ENCODE measurements at places on chromosomes 2 and 18. TPM values are rescaled to one million over a fixed set of nuclear protein-coding genes. Genes with fewer than 3 reads are reported as not detected.

HOXD13 gene
- not detected for polyA plus RNA-seq

GTF2A1L gene
- not detected for polyA plus RNA-seq

GALNT13 gene
- not detected for polyA plus RNA-seq

ASB18 gene
- not detected for polyA plus RNA-seq

STK16 gene
- 15.4 TPM for polyA plus RNA-seq

EIPR1 gene
- 31.9 TPM for polyA plus RNA-seq
